ENCODE measurements at places on chromosomes 1 and 21.

DNA sequence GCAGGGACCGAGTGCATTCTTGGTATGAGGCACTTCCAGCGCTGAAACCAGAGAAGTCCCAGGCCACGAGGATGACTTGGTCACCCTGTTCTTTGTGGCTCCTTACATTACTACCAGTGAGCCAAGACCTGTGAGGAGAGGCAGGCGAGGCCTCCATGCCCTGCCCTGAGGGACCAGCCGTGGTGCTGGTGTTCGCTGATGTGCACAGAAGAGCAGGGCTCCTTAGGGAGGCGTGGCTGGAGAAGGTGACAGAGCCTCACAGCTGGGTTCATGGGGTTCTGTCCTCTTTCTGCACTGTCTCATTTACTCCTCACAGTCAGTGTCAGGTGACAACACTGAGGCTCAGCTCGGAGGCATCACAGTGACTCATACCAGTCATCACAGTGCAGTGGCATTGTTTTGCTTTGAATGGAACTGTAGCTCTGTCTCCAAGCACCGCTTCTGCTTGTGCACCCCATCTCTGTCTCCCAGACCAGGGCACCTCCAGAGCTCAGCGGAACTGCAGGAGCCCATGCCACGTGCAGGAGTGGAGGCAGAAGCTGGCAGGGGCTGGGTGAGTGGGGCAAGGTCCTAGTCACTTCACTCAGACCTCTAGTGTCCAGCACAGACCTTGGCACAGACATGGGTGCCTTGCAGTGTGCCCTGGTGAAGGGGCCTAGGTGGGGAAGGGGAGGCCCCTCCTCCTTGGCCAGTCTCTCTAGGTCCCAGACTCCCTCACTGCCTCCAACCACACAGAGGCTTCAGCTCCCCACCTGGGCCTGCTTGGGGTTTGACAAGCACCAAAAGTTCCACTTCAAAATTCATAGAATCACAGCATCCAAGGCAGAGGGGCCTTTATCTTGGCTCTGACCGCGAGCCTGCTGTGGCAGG lies 310.9 kb downstream of the MATN1 start:
- DNase-seq, result no peak

DNA sequence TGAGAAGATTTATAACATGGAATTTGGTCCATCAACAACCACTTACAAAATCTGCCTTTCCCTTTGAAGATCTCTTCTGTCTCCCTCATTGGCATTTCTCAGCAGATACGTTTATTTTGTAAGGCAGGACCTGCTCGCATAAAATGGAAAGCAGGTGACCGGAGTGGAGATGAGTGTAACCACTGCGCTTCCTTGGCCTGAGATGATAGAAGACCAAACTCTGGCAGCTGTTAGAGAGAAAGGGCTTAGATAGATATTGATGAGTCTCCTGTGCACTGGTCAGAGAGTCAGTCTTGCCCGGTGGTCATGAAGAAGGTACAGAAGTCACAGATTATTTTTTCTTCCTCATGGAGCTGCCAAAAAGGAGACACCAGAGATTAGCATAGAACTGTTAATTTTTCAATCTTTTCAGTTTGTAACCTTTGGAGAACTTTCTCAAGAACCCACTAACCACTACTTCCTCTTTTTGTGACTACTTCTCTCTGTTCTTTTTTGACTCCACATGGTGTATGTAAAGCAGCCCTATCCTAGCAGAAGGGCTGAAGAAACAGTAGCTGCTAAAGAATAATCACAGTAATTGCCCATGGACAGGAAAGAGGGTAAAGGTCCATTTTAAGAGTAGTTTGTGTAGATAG lies 47.6 kb downstream of the FCRL3 start:
- DNase-seq, result no peak

DNA sequence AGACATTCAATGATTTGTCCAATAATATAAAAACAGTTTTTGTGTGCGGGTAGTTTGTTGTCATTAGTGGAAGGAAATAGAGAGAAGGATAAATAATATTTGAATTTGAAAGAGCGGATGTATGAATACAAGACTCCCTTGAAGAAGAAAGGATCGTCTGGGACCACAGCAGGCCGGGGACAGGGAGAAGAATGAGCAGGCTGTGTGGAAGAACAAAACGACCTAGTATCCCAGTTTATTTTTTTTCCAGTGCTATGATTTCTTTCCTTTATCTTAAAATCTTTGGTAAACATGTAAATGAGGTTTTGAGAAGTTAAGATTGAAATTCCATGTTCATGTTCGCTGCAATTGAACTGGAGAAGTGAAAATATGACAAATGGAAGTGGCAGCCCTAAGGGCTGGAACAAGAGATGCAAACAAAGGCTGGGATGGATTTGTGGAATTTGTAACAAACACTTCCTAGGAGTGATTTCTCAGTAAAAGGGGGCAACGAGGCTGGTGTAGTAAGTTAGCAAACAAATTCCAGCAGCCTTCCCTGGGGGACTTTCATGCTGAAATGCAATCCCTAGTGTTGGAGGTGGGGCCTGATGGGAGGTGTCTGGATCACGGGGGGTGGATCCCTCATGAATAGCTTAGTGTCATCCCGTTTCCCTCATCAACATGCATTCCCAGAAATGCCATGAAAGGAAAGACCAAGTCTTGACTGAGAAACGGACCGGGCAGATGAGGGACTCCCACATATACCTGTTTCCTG lies 10.2 kb upstream of the IFI16 start:
- no peak for DNase-seq

- DNase-seq, result no peak
These were observed 23.3 kb downstream of the NAV1 start for GRCh38 chr1:201562257-201562656.

GRCh38 chr1:206684478-206685333 lies at the start of gene MAPKAPK2:
MAPKAPK2 (plus strand) TSS chr1:206684905; CDS start chr1:206685230, 325 bp downstream.
- peak; percentile 25 for DNase-seq
